GM23248 (cell line): ENCODE measurements at places on chromosomes 5 and 9. TPM values are rescaled to one million over a fixed set of nuclear protein-coding genes. Genes with fewer than 3 reads are reported as not detected.

GRCh38 chr9:94668418-94668927 lies 29.2 kb upstream of the FBP1 start:
- DNase-seq, result no peak

- peak; percentile 63 for DNase-seq
These were observed 816.4 kb downstream of the SEMA5A start for GRCh38 chr5:8729437-8729836.

DNA sequence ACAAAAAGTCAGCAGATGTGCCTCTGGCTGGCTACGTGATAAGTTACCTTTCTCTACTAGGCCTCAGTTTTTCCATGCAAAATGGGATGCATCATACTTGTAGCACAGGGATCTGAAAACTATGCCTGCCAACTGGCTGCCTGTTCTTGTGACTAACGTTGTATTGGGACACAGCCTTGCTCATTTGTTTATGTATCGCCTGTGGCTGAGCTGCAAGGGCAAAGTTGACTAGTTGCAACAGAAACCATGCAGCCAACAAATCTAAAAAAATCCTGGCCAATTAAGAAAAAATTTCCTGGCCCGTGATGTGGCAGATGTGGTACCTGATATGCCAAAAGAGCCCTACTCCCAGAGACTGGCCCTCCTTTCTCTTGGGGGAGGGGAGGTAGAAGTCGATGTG lies 131.3 kb downstream of the SEC61B start:
- DNase-seq, result peak; percentile 98

AGXT2 gene
- not detected in 2 replicates for polyA plus RNA-seq

GRCh38 chr9:76296561-76297310 lies 97.5 kb downstream of the RFK start:
- DNase-seq, result no peak

SUSD3 gene
- not detected in 2 replicates for polyA plus RNA-seq

- no peak for DNase-seq
These were observed 73.5 kb upstream of the LRRTM2 start for GRCh38 chr5:138948471-138949222.

ANXA6 gene
- 183 and 190 TPM in 2 replicates for polyA plus RNA-seq

GRCh38 chr9:137772281-137772873 lies 105.2 kb upstream of the CACNA1B start:
- peak; percentile 5 for DNase-seq

DNA sequence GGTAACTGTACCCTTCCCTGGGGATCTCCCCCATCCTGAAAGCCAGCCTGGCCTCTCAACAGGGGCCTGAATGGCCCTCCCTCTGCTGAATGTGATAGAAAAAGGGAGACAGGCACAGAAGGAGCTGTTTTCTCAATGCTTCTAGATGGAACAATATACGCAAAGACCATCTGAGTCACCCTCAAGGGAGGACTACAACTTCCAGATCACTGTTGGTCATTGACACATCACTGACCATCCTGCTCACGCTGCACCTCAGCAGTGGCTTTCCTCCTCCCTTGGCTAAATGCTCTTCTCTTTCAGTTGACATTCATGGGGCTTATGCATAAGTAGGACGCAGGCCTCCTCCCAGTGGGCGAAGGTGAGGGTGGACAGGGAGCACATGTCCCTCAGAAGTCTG lies 112.2 kb upstream of the SHB start:
- DNase-seq, result peak; percentile 53

DNA sequence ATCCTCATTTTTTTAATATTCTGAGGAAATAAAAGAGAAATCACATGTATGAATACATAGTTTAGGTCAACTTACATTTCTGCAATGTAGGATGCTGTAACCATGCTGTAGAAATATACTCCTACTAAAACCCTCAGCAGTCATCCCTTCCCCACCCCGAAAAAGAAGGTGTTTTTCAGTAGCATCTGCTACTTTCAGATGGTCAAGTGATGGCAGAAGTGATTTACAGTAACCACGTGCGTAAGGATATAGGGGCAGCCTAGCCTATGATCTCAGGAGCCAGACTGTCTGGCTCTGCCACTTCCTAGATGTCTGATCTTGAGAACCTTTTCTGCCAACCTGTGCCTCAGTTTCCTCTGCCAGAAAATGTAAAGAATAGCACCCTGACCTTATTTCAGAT lies 26.0 kb upstream of the SYK start:
- DNase-seq, result no peak

DNA sequence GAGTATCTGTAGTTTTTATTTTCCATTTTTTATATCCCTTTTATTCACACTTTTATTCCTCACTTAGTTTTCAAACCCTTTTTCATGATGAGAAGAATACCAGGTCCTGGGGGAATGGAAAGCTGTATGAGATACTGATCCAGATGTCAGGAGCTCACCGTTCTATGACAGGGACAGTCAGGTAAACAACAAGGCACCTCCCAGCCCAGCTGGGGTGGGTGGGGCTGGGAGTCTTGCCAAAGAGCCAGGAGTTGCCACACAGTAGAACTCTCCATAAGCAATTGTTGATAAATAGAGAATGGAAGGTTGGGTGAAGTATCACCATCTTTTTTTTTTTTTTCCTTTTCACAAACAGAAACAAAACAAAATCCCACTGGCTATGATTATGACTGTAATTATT lies 225.8 kb downstream of the NSG2 start:
- DNase-seq, result no peak

- no peak for DNase-seq
These were observed 228.7 kb upstream of the NR4A3 start for GRCh38 chr9:99592834-99593574.

CBY3 gene
- 0.43 and 0.60 TPM in 2 replicates for polyA plus RNA-seq

DNA sequence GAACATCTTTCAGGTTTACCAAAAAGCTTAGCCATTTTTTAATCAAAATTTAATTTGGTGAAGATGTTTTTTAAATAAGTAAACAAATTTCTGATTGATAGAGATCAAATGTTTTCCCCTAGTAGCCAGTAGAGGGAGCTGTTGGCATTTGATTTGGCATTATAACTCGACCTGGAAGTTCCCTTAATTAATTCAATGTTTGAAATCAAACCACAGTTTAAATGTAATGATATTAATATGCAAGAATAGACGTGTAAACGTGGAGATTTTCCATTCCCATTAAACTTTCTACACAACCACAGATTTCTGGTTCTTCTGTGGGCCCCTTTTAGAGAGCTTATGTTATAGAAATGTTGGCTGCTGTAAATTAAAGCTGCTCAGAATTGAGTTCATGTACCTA lies 148.1 kb upstream of the MPDZ start:
- DNase-seq, result peak; percentile 47

DNA sequence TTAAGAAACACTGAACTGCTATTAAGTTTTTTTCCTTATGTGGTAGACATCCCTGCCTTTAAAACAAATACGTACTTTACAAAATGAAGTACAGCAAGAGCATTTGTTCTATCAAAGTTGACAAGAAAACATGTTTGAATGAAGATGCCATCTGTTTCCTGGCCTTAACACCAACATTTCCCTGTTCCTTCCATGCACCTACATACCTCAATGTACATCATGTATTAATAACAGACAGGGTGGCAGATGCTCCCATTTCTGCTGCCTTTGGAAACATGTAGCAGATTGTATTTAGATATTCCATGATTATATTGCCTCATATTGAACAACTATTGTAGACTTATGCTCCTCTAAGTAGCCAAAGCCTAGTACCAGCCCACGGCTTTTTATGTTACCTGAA lies 104.4 kb downstream of the PJA2 start:
- no peak for DNase-seq

- no peak for DNase-seq
These were observed 9.6 kb downstream of the STK10 start for GRCh38 chr5:172178301-172178987.

OSMR gene
- 37.1 and 37.3 TPM in 2 replicates for polyA plus RNA-seq

GRCh38 chr9:3348169-3348568 lies 177.6 kb downstream of the RFX3 start:
- DNase-seq, result no peak

RELL2 gene
- polyA plus RNA-seq, result 2.1 and 2.9 TPM in 2 replicates

GRCh38 chr9:37371565-37372464 lies 50.7 kb upstream of the GRHPR start:
- DNase-seq, result peak; percentile 47

DNA sequence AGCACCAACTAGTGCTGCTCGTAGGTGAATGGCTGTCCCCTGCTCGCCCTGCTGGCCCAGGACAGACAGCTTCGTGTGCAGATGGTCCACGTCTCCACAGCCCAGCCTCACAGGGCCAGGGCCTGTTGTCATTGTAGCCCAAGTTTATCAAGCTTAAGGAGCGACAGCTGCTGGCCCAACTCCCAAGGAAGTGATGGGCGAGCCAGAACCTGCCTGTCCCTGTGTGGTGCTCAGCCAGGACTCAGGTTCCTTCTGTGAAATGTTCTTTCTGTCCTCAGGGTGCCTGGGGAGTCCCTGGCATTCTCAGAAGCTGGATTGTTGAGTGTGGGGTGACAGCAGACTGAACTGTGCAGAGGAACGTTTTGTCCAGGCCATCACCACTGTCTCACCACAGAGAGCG lies 16.4 kb downstream of the TRIP13 start:
- no peak for DNase-seq

GRCh38 chr5:145510324-145510723 lies 324.8 kb downstream of the PRELID2 start:
- DNase-seq, result peak; percentile 53

GRCh38 chr9:126216826-126217225 lies 109.8 kb upstream of the MVB12B start:
- DNase-seq, result no peak

GRCh38 chr5:123279136-123279535 lies 144.1 kb downstream of the CEP120 start:
- DNase-seq, result no peak

GRCh38 chr9:5488221-5489008 lies 21.9 kb upstream of the PDCD1LG2 start:
- DNase-seq, result no peak

DNAJA1 gene
- polyA plus RNA-seq, result 108 and 115 TPM in 2 replicates

GRCh38 chr5:180932660-180933059 lies 33.7 kb downstream of the BTNL8 start:
- no peak for DNase-seq

GRCh38 chr5:153907170-153907775 lies 131.4 kb downstream of the FAM114A2 start:
- no peak for DNase-seq

- DNase-seq, result no peak
These were observed 589.4 kb upstream of the FAM174A start for GRCh38 chr5:99945478-99946442.

DNA sequence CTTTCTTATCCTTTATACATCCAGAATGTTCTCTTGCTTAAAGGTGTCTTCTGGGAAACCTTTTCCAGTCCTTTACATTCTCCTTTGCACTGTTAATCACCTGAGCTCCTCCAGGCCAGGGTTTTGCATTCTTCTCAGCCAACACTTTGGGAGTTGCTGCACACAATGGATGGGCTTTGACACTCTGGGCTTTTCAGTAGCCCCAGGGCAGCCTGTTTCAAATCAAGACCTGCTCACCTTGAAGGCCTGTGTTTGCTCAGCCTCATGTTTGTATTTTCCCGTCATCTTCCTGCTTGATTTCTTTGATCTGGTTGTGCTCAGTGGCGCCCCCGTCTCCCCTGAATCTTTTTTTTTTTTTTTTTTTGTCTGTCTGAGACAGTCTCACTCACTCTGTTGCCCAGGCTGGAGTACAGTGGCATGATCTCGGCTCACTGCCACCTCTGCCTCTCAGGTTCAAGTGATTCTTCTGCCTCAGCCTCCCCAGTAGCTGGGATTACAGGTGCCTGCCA lies 41.0 kb downstream of the DMRT1 start:
- DNase-seq, result no peak

- DNase-seq, result no peak
These were observed 20.8 kb downstream of the AGXT2 start for GRCh38 chr5:35026941-35027340.

DNA sequence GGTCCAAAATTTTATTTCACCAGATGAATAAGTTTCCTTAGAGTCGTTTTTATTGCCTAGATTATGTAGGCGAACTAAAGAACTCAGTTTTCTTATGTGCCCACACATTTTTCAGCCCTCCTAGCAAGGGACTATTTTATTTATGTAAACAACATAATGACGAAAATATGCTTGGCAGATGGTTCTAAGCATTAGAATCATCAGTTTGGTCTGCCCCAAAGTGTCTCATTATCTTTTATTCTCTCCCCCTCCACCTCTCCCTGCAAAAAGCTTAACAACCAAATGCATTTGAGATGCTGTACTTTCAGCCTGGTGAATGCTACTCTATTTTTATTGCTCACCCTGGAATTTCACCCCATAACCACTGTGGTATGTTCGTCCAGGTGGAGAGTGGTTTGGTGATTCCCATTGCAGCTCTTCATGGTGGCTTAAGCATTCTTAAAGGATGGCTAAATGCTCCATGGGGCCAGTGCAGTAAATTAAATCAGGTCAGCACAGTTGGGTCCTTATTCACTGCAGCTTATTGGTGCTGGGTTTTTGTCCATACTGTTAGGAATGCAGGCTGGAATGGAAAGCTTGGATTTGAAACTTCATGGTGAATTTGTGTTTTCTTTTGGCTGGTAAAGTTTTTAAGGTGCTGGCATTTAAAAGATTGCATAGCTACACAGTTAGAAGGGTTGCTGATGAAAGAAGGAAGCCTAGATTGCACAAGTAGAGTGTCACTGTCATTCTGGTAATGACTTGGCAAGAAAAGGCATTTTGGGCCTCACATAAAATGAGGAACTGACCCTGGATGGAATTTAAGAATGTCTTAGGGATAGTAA lies 39.2 kb downstream of the TLE4 start:
- DNase-seq, result peak; percentile 87

SLC36A2 gene
- not detected in 2 replicates for polyA plus RNA-seq

- no peak for DNase-seq
These were observed 7.7 kb downstream of the P4HA2 start for GRCh38 chr5:132219981-132220380.

- DNase-seq, result no peak
These were observed 16.3 kb downstream of the TRPC7 start for GRCh38 chr5:136349029-136349428.

DNA sequence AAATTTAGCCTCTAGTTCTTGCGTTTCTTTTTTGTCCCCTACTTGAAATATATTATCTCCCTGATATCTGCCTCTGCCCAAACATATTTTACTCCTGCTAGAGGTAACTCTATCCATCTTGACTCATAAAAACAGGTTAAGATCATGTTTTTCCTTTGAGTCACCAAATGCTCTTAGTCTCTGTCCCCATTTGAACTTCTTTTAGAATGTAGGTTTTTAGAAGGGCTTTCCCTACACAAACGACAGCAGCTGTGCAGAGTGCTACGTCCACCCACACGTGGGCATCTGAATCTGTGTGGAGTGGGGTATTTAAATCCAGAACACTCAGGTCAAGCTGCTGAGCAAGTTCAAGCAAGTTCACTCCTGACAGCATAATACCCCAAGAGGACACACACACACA lies 2.2 kb downstream of the HSD17B3 start:
- DNase-seq, result peak; percentile 6

CCNJL gene
- 0.06 TPM in 1 of 2 replicates, not detected in the other for polyA plus RNA-seq

INSL6 gene
- polyA plus RNA-seq, result not detected in 2 replicates

DOCK8 gene
- not detected in 2 replicates for polyA plus RNA-seq
